ENCODE measurements at places on chromosomes 16 and 17.

- no peak for DNase-seq
These were observed 29.4 kb downstream of the SLC12A3 start for GRCh38 chr16:56894331-56894917.

GRCh38 chr17:15392326-15392741 lies 50.9 kb upstream of the TEKT3 start:
- DNase-seq: no peak

DNA sequence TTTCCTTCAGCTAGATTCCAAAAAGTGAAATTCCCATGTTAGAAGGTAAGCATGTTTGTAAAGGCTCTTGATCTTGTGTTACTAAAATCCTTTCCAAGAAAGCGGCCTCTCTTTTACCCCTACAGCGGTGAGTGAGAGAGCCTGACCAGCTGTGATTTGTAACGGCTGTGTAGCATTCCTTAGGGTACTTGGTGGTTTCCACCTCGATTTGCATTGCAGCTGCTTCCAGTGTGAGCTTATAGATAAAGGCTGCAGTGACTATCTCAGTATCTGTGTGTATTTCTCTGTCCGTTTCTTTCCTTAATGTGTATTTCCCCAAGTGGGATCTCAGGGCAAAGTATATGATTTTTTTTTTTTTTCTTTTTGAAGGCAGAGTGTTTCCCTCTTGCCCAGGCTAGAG lies 169.4 kb downstream of the SNX29 start:
- no peak for DNase-seq

DNA sequence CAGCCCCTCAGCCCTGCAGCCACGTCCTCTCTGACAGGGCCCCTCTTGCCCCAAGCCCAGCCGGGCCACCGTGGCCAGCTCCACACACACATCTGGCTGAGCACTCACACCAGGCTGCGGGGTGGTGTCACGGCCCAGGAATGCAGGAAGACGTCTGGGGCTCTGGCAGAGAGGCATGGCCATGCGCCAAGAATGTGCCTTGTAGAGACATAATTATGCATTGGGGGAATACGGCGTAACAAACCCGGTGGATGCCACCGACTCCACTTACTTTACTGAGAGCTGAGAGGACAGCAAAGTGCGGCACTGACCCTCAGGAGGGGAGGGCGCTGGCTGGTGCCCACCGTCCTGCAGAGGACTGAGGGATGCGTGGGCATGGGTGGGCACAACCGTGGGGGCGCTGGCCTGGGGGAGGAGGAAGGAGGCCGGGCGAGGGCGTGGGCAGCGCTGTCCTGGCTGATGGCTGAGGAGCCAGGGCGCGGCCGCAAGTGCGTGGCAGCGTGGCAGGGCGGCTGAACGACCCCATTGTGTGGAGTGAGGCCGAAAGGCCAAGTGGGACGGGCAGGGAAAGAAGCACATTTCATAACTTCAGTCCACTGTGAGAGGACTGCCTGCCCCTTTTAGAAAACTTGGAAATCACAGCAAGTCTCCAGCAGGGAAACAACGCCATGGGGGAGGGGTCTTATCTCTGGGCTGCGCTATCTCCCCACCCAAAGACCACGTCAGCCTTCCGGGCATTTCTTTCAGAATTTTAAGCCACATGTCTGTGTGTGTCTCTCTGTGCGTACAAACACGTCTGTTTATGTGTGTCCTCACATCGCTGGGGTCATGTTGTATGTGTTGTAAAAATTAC lies 30.6 kb downstream of the METRNL start:
- DNase-seq: no peak

DNA sequence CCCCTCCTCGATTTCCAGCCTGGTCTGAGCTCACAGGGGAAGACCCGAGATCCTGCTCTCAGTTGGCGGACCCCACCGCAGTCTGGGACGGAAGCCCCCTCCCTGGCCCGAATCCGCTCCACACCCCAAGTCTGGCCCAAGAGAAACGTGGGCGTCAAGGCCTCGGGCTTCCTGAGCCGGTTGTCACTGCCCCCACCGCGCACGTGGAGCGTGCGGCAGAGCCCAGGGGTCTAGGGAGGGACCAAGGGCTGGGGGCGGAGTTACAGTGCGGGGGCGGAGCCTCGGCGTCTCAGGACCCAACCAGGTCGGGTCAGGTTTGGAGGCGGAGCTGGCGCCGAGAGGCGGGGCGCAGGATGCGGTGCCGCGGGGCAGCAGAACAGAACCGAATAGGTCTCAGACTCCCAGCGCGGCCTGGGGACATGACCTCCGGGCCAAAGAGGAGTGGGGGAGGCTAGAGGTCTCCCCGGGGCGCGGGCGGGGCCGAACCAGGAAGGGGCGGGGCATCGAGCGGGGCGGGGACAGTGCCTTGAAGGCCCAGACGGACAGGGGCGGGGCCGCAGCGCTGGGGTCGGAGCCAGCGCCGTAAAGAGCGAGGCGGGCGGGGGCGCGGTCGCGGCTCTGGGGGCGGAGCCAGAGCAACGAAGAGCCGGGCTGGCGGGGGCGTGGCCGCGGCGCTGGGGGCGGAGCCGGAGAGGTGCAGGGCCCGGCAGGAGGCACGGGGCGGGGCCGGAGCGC lies 431 bp upstream of the ZFPM1 start:
- peak; percentile 91 for DNase-seq

- DNase-seq: no peak
These were observed 33.6 kb upstream of the PABPN1L start for GRCh38 chr16:88899901-88900661.

GRCh38 chr17:40320756-40321523 lies 12.0 kb downstream of the RARA start:
- DNase-seq: no peak

- no peak for DNase-seq
These were observed 2.4 kb downstream of the SKAP1 start for GRCh38 chr17:48427598-48427997.

DNA sequence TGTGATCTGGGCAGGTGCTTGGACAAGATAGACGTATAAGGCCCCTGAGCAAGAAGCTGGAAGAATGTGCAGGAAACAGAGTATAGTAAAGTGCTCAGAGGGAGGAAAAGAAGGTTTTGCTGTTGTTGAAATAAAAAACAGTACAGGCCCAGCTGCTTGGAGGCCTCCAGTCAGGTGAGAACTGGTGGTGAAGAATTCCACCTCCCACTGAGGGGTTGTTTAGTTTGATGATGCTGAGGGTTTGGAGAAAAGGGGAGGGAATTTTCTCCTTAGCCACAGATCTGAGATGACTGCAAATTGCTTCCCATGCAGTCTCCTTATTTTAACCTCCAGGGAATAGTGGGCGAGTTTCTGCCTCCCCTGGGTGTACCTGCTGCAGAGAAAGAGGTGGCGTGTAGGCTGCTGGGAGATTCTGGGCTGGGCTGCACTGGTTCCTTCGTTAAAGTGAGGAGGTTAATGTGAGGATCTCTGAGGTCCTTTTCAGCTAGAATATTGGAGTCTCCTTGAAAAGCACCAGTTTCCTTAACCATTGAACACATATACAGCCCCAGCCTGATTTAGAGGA lies 25.8 kb downstream of the SMPD3 start:
- no peak for DNase-seq

DNA sequence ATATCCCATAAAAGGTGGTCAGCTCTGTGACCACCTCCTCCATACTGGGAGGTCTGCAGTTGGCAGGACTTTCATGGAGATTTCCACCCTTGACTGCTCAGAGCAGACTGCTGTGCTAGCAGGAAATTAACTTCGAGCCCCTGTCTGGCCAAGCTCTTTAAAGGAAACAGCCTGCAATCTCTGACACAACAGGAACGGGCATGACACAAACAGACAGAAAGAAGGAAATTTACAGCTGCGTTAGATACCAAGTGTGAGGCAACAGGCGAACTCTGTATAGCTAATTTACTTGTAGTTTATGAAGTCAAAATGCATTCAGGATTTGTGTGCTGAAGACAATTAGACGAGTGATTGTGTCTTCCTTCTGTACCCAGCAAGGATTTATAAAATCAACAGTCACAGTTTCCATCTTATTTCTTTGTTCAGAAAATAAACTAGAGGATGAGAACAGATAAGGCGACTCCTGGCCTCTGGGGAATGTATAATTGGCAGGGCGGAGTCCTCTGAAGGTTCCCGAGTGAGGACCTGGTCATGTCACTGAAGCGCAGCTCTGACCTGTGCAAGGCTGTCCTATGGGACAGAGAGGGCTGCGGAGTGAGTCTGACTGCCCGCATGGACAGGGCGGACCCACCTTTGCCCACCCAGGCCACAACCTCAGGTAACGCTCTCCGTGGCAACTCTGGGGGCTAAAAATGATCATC lies 16.1 kb downstream of the WIPI1 start:
- DNase-seq: no peak

GRCh38 chr17:19978805-19979211 lies 1.2 kb upstream of the AKAP10 start:
- no peak for DNase-seq

DNA sequence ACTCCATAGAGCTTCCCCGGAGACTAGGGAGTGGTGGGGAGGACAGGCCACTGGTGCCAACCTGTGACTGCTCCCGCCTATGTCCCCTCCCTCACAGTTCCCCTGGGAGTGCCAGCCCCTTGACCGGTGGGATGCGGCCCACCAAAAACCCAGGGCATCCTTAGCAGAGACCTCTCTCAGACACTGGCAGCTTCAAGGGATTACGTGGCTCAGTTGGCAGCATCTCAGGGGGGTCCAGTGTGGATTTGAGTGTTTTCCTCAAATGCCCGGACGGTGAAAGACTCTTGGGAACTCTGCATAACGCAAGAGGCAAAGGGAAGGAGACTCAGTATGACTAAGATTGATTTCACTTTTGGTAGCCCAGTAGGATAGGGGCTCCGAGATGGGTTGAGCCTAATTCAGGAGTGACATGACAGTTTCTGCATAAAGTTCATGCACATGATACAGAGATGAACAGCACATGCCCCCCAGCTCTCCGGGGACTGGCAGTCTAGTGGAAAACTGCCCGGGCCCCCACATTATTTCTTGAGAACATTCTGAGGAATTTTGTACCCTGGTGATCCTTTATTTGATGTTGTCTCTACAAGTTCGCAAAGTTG lies 50.4 kb downstream of the TRARG1 start:
- no peak for DNase-seq

DNA sequence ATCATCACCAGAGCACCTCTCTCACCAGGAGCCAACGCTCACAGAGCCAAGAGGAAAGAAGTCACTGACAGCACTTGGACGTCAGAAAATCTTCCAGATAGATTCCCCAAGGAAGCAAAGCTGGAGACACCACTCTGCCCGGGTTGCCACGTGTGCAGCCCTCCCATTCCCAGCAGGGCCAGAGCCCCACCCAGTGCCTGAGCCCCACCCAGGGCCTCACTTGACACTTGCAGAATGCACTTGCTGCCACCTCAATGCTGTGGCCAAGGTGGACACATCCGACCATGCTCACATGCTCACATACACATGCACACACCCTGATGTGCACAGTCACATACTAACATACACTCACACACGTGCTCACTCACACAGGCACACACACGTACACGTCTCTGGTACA lies 240.7 kb downstream of the RBFOX3 start:
- no peak for DNase-seq

GRCh38 chr16:67926181-67926750 lies 5.4 kb downstream of the CTRL start:
- peak; percentile 96 for DNase-seq

DNA sequence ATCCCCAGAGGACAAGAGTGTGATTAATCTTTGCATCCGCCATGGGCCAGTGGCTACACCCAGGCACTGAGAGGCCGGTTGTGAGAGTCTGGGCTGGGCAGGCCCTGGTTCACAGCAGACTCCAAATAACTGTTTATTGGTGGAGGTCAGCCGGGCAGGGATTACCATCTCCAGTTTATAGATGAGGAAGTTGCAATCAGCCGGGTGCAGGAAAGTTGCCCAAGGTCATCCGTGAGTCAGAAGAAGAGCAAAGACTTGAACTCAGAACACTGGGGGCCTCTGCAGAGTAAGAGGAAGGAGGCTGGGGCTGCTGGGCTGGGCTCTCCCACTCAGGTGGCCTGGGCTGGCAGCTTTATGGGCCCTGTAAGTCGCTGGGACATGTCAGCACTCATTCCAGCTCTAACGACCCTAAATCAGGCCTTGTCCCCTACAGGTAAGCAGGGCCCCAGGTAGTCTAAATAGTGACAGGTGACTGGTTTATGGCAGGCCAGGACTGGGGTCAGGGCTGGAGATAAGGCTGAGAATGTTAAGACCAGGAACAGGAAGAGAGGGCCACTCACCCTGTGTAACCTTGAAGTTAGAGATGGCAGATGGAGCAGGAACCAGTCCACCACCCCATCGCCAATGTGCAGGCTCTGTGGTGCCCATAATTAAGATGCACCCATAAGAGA lies 2.1 kb upstream of the CA4 start:
- DNase-seq: no peak

GRCh38 chr16:89410794-89411309 lies 79.5 kb downstream of the ANKRD11 start:
- no peak for DNase-seq

GRCh38 chr17:30005709-30006320 lies 64.4 kb downstream of the EFCAB5 start:
- DNase-seq: no peak

DNA sequence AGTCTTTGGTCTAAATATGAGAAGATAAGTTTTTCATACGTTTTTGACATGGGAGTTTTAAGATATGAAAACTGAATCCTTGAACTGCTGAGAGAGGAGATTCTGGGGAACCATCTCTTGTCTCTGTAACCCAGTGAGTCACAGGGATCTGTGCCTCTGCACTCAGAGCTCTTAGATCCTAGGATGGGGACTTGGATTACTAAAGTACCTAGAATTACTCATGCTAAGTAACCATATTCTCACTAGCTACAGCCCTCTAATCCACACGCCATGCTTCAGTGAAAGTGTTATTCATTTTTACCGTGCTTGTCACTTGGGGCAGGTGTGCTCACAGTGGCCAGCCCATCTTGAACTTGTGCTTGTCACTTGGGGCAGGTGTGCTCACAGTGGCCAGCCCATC lies 2.0 kb downstream of the MRM3 start:
- DNase-seq: no peak

Measured in NCI-H2171 (cell line).